NCI-H2171 (cell line): ENCODE measurements at places on chromosomes 2 and 18.

DNA sequence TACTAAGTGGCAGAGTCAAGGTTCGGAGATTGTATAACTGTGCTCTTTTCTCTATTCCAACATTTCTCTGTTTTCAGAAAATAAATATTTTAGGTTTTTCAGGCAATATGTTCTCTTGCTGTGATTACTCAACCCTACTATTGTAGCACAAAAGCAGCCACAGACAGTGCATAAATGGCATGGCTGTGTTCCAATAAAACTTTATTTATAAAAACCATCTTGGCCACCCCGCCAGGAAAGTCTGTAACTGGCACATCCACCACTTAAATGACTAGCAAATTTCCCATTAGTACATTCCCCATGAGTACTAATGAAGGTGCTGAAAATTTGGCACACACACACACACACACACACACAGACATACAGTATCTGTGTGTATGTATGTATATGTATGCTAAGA lies 30.8 kb upstream of the PARD3B start:
- no peak for DNase-seq

DNA sequence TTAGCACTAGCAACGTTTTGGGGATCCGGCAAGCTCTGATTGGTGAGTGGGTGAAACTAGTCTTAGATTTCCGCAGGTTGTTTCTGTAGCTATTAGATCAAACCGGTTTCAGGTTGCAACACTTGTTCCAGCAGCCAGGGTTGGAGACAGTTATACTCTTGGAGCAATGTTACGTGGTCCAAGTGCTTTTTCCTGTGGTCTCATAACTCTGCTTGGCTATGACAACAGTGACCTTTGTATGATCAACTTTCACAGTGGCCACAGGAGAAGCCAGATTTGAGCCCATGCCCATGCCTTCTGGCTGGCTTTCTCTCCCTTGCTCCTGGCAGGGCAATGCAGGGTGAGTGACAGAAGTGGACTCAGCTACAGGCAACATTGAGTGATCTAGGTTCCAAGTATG lies 84.5 kb upstream of the TAF1B start:
- DNase-seq: no peak

GRCh38 chr2:15974565-15975260 lies 34.4 kb downstream of the MYCN start:
- no peak for DNase-seq

- no peak for DNase-seq
These were observed 946.6 kb downstream of the DPP10 start for GRCh38 chr2:115389024-115389423.

DNA sequence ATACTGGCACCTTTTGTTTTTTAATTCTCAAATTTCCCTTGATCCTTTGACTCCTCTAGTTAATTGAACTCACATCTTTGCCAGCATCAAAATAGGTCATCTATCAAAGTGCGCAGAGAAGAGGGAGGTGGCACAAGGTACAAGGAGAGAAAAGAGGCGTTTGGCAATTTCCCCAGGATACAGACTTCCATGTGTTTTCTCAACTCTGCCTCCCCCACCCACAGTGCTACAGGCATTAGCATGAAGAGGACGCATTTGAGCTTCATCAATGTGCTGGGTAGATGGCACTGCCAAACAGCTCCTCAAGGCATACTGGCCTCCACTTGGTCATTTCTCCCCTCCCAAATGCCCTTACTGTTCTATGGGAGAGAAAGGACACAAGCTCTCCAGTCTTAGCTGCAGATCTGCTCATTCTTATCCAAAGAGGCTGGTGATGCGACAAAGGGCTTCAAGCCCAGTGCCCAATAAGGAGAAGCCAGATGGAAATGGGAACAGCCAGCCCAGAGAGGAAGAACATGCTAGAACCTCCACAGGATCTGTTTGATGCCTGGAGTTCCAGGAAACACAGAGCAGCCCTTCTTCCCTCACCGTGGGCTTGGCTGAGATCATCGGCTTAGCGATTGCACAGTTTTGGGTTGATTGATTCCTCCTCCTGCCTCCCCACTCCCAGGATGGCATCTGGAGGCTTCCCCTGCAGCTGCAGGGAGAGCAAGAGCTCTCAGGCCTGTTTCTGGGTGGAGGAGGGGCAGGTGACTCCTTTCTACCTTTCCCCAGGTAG lies 144.7 kb upstream of the SMAD2 start:
- no peak for DNase-seq

GRCh38 chr18:75545189-75545588 lies 117.7 kb upstream of the SMIM21 start:
- no peak for DNase-seq

GRCh38 chr18:5975111-5976002 lies 80.0 kb upstream of the TMEM200C start:
- no peak for DNase-seq
